ENCODE measurements at places on chromosomes 11 and 22. TPM values are rescaled to one million over a fixed set of nuclear protein-coding genes. Genes with fewer than 3 reads are reported as not detected.

- no peak overlapping the region for H3K4me3 ChIP-seq
- DNase-seq = no peak
- H3K36me3 ChIP-seq = no peaks in the 10 kb centered on the region
- H3K4me1 ChIP-seq = no peaks in the 10 kb centered on the region
- no peaks in the 10 kb centered on the region for H3K27me3 ChIP-seq
These were observed 283.5 kb downstream of the TTC28 start for GRCh38 chr22:28395920-28396753.

DNA sequence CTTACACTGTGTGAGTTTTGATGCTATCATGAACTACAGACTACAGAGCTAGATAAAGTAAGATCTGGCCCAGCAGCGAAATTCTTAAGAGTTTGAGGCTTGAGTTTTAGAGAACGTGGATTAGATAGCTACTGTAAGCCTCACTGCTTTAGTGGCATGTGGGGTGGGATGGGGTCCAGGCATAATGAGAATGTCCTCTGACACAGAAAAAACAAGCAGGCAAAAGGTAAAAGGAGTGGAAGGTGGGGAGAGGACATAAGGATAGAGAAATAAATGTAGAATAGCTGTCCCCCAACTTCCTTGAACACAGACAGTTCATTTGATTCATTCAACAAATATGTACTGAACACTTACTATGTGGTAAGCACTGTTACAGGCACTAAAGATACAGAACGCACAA is 324.5 kb upstream of the PITPNB start:
- no peaks in the 10 kb centered on the region for H3K36me3 ChIP-seq
- H3K27ac ChIP-seq = no peak overlapping the region
- no peaks in the 10 kb centered on the region for H3K27me3 ChIP-seq
- no peak overlapping the region for H3K4me3 ChIP-seq
- no peak for DNase-seq
- H3K4me1 ChIP-seq = peaks cover 9% of the 10 kb centered on the region

- H3K4me1 ChIP-seq = no peaks in the 10 kb centered on the region
- H3K36me3 ChIP-seq = no peaks in the 10 kb centered on the region
These were observed 87.4 kb downstream of the TRMU start for GRCh38 chr22:46422896-46423295.

Gene SBF1
- total RNA-seq = 37.3 TPM

DNA sequence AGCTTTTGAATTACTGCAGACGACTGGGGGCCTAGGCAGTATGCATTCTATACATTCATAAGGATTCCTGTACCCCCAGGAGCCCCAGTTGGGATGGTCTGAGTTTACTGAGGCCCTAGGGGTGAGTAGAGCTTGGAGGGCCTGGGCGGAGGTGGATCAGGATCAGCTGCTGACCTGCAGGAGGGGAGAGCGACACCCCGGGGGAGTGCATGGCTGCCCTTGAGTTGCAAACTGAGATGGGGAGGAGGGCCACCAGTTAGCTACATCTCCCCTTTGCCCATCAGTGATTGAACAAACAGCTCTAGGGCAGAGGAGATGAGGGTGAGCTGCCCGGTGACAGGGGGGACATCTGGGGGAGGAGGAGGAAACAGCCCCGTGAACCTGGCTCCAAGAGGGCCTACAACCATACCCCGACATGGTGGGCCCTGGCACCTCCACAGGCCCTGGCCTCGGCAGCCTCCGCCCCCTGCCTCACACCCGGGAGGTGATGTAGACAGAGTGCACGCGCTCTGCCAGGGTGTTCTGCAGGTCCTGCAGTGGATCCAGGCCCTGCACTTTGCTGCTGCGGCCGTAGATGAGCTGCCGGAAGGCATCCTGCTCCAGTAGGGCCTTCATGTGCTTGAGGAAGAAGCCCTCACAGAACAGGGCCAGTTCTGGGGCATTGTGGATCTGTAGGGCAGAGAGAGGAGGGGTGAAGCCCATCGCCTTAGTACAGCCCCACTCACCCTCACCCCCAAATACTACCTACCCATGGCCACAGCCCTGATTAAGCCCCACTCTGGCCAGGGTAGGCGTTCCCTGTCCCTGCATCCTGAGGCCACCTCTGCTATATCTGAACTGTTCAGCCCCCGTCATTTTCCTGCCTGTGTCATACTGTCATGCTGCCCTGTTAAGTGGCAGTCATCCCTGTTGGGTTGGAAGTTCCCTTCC is 46.8 kb downstream of the NAT10 start:
- no peak for DNase-seq
- peaks cover 17% of the 10 kb centered on the region for H3K36me3 ChIP-seq
- no peaks in the 10 kb centered on the region for H3K27me3 ChIP-seq
- H3K27ac ChIP-seq = no peak overlapping the region
- no peak overlapping the region for H3K4me3 ChIP-seq

Gene OR52I1
- not detected for total RNA-seq

DNA sequence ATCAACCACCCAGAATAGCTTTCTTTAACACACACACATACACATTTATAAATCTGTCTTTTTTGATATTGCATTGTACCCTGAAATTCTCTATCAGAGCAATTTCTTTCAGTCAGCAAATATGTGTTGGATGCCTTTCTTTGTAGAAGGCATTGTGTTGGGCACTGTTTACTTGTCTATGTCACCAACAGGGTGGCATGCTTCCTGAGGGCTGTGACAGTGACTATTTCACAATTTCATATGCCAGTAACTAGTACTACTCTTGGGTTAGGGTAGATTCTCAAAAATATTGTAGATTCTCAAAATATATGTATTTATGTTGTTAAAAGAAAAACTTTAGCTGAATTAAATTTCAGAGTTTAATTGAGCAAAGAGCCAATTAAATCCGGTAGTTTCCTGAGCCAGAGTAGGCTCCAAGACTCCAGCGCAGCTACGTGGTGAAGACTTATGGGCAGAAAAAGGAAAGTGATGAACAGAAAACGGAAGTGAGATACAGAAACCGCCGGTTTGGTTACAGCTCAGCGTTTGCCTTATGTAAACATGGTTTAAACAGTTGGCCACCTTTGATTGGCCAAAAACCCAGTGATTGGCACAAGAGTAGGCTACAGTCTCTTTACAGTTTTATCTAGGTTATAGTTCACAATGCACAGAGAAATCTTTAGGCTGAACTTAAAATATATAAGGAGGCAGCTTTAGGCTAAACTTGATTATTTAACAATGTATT is 723.3 kb downstream of the NTM start:
- H3K27me3 ChIP-seq = no peaks in the 10 kb centered on the region
- no peaks in the 10 kb centered on the region for H3K4me1 ChIP-seq
- H3K27ac ChIP-seq = no peak overlapping the region
- no peak for DNase-seq
- H3K36me3 ChIP-seq = no peaks in the 10 kb centered on the region
- H3K4me3 ChIP-seq = no peak overlapping the region

DNA sequence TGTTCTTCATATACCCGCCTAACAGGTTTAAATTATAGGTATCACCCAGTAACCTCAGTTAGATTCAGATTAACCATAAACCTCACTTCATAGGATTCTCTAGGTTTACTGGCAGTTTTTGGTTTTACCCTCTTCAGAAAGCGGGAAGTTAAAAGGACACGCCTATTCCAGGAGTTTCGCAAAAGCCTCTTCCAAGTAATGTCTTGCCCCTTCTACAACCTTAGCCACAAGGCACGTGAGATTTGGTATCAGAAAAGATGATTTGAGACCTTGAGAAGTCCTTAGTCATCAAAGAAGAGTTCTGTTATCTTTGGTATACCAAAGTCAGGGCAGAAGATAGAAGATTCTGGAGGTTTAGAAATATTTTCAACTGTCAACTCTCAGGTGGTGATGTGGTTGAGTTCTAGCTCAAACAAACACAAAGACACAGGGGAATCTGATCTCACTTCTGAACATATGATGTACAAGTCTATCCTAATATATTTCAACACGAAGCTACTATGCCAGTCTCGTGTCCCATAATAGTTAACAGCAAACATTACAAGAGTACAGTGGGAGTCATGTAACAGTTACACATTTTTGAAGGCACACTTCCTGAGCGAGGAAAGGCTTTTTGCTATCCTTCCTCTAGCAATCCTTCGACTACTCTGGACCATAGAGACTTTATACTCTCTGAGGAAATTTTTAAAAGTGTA is 103.5 kb downstream of the USP35 start:
- H3K27ac ChIP-seq = no peak overlapping the region

- DNase-seq = no peak
- H3K4me1 ChIP-seq = no peaks in the 10 kb centered on the region
- H3K36me3 ChIP-seq = no peaks in the 10 kb centered on the region
- H3K4me3 ChIP-seq = no peak overlapping the region
- H3K27ac ChIP-seq = no peak overlapping the region
These were observed 36.9 kb upstream of the CLPB start for GRCh38 chr11:72471005-72471898.

DNA sequence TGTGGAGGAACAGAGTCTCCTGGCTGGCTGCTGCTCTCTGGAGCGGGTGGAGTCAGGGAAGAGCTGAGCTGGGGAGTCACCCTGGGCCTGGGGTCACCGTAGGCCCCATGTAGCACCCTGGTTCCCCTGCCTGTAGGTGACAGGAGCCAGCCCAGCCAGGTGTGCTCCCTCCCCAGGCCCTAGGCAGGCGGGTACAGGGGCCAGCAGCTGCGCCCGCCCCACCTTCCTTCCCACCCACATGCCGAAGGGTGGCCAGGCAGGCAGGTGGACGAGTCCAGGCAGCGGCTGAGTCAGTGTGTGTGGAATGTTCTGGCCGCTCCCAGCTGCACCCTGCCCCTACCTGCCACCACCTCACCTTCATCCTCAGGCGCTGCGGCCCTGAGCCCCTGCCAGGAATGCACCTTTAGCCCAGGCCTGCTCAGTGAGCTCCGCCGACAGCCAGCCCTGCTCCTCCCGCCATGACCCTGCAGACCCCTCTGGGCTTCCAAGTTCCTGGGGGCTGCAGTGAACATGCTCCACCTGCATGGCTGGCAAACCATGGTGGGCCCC is 654 bp upstream of the SYT8 start:
- no peaks in the 10 kb centered on the region for H3K27me3 ChIP-seq
- no peak for DNase-seq
- H3K4me3 ChIP-seq = no peak overlapping the region

Gene GNG3
- total RNA-seq = 2.5 TPM

Gene VSIG2
- total RNA-seq = 0.74 TPM

DNA sequence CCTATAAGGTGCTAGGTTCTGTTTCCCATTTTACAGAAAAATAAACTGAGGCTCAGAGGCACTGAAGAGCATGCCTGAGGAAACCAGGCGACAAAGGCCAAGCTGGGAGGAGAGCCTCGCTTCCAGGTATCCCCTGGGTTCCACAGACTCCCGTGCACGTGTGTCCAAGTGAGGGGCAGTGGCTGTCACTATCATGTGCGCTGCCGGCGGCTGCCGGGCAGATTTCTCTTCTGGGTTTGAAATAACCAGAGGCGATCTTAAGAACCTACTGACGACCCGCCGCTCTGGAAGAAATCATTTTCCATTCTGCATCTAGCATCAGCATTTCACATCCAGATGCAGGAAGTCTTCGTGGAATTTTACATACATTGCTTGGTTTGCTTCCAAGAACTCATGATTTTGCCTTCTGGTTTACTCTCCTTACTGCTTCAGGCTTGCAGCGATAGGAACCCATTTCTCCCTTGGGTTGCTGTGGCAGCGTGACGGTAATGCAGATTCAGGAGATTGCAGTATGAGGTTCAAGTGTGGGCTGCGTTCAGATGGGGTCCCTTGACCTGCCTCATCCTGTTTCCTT is 28.6 kb downstream of the ARHGAP8 start:
- no peak overlapping the region for H3K27ac ChIP-seq
- H3K4me3 ChIP-seq = no peak overlapping the region
- no peaks in the 10 kb centered on the region for H3K27me3 ChIP-seq

Gene ST13
- 143 TPM for total RNA-seq

- H3K4me3 ChIP-seq = no peak overlapping the region
- peak overlapping the region; percentile 21 for H3K27ac ChIP-seq
- H3K27me3 ChIP-seq = no peaks in the 10 kb centered on the region
- H3K4me1 ChIP-seq = peaks cover 61% of the 10 kb centered on the region
These were observed 12.7 kb downstream of the CSNK1E start for GRCh38 chr22:38304526-38304925.

DNA sequence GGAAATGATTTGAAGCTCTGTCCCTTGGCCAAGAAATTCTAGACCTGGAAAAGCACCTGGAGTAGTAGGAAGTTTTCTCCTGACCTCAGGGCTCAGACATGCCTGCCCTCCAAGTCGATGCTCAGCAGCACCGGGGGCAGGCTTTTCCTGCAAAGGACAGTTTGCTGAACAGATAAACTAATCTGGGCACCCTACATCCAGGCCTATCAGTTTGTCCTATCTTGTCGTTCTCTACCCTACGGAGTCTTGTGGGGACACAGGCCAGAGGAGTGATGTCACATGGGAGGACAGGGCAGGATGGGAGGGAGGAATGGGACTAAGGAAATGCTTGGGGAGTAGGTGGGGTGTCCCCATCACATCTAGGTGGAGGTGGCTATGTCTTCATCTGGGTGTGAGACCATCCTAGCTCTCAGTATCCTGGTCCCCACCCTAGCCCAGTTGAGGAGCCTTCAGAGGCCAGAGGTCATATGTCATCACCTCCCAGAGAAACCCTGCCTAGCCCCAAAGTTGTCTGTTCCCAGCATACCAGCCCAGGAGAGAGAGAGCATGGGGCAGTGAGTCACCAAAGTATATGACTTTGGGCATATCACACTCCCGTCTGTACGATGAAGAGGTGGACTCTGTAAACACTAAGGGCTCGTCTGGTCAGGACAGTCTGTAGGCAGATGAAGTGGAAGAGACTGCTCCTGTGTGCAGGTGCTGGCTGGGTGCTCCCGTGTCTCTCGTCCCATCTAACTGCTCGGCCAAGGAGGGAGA is 18.1 kb upstream of the FCHSD2 start:
- no peaks in the 10 kb centered on the region for H3K27me3 ChIP-seq
- peaks cover 12% of the 10 kb centered on the region for H3K4me1 ChIP-seq
- H3K4me3 ChIP-seq = no peak overlapping the region
- no peaks in the 10 kb centered on the region for H3K36me3 ChIP-seq
- H3K27ac ChIP-seq = no peak overlapping the region

DNA sequence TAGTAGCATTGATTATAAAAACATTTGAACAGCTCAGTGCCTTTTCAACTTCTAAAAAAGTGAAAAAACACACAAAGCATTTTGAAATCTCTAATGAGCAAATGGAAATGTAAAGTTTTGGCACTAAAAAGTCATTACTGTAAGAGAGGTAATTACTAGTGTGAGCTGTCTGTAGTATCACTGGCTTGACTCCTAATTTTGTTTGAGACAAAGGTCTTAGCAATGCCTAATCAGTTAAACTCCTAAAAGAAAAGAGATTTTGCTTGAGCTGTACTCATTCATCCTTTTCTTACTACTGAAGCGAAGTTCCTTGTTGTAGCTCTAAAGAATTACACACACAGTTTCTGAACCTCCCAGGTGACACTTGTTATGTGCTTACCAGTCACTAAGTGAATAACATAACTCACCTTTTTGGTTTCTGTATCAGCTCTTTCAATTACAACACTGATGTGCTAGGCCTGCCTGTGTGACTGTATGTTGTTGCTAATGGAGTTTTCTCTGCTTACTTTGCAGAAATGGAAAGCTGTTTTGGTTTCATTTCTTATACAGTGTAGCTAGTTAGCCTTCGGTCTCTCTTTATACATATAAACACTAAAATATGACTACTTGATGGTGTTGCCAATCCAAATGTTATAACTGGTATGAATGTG is 924.4 kb upstream of the TENM4 start:
- no peaks in the 10 kb centered on the region for H3K27me3 ChIP-seq
- no peak for DNase-seq
- H3K4me1 ChIP-seq = no peaks in the 10 kb centered on the region

Gene TSPAN4
- 99.0 TPM for total RNA-seq

Gene OR52E4
- not detected for total RNA-seq

Gene DNAJB7
- not detected for total RNA-seq

All from vagina (tissue), 2 donors.